ENCODE measurements at places on chromosomes 13 and 19. TPM values are rescaled to one million over a fixed set of nuclear protein-coding genes. Genes with fewer than 3 reads are reported as not detected.

Gene SIGLEC12
- total RNA-seq, result not detected

Gene ZNF585A
- 7.5 TPM for total RNA-seq

Gene CRX
- not detected for total RNA-seq

Gene CGB5
- not detected for total RNA-seq

Gene ZNF382
- 7.4 TPM for total RNA-seq

Gene KCNJ14
- total RNA-seq, result 2.2 TPM
